ENCODE measurements at places on chromosomes 5 and 9.
A peak's percentile ranks its signal among the peaks of the same experiment; 100 is the strongest.

- no peak for DNase-seq
Measured at GRCh38 chr5:39531306-39531705, 106.5 kb upstream of the DAB2 start.

DNA sequence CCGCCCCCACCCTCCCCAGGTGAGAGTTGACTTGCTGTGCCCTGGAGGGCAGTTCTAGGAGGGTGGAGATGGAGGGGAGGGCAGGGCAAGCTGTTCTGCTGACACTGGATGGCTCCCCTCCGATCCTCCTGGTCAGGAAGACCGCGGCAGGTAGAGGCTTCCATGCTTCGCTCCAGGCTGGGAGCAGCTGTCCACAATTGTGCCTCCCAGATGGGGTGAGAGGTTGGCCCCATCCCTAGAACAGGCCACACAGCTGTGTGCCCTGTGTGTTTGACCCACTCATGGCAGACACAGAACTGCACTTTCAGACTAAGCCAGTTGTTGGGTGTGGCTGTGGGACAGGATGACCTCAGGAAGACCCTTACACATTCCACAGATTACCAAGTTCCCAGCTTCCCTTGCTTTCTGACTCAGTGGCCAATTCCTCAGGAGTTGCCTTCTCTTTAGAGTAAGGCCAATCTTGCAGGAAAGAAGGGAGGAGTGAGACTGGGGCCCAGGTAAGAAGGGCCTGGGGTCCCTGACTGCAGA lies 72.1 kb upstream of the HSPA9 start:
- DNase-seq: no peak

- peak; percentile 20 for DNase-seq
Measured at GRCh38 chr5:102666164-102666946, 88.8 kb upstream of the PAM start.

- DNase-seq: peak; percentile 91
Measured at GRCh38 chr5:73938280-73938937, 312.4 kb downstream of the ARHGEF28 start.

DNA sequence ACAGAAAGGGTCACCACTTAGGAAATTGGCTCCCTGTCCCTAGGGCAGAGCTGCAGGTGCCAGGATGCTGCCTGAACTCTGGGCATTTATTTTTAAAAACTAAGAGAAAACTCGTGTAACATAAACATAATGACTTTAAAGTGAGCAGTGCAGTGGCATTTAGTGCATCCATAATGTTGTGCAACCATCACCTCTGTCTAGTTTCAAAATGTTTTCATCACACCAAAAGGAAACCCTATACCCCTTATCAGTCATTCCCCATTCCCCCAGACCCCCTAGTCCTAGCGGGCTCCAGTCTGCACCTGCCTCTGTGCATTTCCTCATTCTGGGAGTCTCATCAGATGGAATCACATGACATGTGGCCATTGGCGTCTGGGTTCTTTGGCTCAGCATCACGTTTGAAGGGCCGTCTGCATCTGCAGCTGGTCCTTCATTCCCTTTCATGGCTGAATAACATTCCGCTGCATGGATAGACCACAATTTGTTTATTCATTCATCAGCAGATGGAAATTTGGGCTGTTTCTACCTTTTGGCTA lies 55.8 kb downstream of the NSG2 start:
- DNase-seq: no peak

- DNase-seq: no peak
Measured at GRCh38 chr9:125580701-125581286, 126.2 kb downstream of the MAPKAP1 start.

DNA sequence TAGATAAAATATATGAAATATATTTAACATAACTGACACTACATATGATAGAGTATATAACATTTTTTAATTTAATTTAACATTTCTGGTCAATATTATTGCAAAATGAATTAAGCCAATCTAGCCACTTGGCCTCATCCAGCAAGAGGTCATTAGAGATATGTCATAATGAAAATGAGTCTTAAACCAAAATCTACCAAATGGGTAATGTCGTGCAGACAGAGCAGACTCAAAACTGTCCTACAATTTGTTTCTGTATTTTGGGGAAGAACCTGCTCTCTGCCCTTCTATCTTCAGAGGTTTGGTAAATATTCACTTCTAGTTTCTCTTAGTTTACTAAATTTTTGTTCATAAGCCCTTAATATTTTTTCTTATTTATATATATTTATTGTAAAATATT lies 61.4 kb downstream of the ARHGEF28 start:
- no peak for DNase-seq

GRCh38 chr9:18061856-18062255 lies 412.1 kb upstream of the ADAMTSL1 start:
- DNase-seq: no peak

DNA sequence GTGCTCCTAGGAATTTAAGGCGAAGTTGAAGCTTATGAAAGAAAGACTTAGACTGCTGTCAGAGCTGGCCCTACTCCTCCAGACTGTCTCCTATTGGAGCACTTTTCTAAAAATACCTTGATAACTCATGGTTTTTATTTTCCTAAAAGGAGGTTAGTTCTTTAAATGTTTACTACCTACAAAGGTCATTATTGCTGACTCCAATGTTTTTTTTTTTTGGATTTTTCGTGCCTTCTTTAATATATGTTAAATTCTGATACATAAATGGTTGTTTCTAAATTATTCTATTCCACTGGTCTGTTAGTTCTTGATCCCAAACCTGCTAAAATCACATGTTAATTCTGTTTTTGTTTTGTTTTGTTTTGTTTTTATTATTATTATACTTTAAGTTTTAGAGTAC lies 227.6 kb upstream of the FTMT start:
- no peak for DNase-seq

DNA sequence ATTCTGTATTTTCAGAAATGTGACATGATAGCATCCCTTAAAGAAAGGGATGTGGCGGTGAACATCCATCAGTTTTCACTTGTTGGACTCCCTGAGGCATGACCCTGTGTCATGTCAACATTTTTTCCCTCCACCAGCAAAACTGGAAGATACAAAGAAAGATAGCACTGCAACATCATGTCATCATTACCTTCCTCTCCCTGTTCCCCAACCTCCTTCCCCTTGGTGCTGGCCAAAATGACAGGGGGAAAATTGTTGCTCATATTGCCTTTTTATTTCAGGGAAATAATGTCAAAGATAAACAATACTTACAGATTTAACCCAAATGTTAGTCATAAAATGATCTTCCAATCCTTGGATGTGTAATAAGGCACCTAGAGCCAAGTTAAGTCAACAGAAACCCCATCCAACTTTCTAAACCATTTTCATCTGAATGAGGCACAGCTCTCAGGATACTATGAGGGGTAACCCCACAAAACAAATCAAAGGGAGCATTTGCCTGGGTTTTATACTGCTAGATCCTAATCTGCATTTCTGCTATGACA lies 644.3 kb downstream of the ACTL7B start:
- no peak for DNase-seq

DNA sequence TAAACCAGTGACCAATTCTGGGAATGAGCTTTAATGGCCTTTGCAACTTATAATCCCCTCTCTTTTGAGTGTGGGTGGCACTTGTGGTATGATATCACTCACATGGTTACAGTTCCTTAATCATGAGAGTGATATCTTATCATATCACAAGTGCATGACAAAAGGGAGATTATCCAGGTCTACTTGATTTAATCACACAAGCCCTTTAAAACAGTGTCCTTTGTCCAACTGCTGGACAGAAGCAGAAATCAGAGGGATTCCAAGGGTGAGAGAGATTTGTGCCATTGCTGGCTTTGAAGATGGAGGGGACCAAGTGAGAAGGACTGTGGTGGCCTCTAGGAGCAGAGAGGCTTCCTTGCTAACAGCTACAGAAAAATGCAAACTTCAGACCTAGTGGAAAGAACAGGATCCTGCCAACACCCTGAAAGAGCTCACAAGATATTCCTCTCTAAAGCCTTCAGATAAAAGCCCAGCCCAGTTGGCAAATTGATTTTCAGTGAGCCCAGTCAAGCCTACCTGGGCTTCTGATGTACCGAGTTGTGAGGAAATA lies 279.0 kb upstream of the TLE4 start:
- DNase-seq: no peak

DNA sequence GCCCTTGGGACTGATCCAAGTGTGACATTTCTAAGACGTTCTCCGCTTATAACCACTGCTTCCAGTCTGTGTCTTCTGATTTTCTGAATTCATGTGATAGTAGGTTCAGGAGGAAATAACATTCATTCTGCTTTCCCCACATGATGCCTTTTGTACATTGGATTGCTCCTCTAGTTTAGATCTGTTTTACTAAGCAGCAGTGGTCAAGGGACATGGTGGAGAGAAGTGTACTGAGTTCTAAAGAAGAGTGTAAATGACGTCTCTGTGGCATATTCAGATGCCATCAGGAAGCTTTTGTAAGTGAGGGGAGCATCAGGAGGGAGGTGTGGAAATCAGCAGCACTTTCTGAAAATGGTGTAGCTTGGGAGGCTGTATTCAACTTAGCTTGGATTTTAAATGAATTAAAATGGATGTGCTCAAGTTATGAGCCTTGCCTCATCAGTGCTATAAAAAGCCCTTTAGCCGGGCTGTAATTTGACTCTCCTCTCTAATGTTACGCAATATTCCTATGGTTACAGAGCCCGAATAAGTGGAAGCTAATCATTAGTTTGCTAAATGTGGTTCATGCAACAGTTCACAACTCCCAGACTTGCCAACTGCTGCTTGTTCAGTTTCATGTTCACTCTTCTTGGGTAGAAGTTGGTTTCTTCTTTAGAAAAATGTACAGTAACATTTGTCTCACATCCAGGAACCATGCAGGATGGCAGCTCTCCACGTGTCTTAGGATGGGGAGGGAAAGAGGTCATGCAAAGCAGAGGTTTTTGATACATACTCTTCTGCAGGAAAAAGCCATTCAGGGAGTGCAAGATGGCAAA lies 281.3 kb downstream of the ARHGAP26 start:
- DNase-seq: peak; percentile 54

DNA sequence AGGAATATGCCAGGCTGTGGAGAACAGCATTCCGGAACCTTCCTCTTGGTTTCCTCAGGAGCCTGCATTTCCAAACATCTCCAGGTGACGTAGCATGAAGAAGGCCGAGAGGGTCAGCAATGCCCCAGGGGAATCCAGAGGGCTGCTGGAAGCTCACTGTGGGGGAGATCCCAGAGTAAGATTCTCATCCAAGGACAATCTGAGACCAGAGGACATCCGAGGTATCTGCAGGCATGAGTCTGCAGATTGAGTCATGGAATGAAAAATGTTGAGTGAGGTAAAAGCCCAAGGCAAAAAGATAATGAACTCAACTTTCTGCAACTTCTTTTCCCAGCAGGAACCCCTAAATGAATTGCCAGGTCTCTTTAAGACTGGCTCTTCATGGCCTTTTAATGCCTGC lies 73.5 kb downstream of the KIF4B start:
- peak; percentile 46 for DNase-seq

GRCh38 chr9:980640-981039 lies 4.2 kb downstream of the DMRT3 start:
- no peak for DNase-seq

DNA sequence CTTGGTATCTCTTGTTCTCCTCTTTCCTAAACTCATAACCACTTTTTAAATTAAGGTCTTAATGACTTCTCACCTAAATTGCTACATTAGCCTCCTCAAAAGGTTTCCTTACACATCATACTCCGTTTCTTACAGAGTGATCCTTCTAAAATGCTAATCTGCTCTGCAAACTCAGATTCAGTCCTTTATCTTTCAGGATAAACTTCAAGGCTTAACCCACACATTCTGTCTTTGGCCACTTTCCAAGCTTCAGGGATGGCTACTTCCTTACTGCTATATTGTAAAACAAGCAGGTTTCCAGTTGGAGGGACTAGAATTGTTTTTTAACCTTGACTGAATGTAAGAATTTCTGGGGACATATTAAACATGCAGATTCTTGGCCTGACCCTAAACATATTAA lies 105.5 kb upstream of the CHD1 start:
- no peak for DNase-seq

- DNase-seq: no peak
Measured at GRCh38 chr5:59234236-59234635, 651.4 kb downstream of the RAB3C start.

- DNase-seq: no peak
Measured at GRCh38 chr5:54981928-54982327, 3.5 kb downstream of the ESM1 start.

- DNase-seq: no peak
Measured at GRCh38 chr5:62084391-62084790, 221.6 kb upstream of the KIF2A start.

- DNase-seq: no peak
Measured at GRCh38 chr9:23717505-23717904, 108.5 kb downstream of the ELAVL2 start.

DNA sequence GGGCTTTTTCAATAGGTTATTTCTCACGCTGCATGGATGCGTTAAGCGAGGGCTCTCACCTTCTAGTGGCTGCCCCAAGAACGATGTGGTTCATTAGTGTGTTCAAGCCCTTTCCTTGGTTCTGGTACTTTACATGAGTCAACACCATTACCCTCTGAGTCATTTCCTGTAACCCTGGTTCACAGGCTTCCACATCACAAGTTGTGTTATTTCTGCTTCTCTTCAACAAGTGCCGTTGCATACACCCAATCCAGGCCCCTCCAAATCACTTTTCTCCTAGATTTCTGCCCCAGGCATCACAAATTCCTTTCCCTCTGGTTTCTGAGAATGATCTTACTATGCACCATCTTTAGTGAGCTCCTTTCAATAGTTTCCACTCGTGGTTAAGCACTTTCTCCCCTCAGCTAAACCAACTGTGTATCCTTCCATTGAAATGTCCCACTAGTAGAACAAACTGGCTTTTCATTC lies 69.5 kb upstream of the RAD23B start:
- peak; percentile 84 for DNase-seq

DNA sequence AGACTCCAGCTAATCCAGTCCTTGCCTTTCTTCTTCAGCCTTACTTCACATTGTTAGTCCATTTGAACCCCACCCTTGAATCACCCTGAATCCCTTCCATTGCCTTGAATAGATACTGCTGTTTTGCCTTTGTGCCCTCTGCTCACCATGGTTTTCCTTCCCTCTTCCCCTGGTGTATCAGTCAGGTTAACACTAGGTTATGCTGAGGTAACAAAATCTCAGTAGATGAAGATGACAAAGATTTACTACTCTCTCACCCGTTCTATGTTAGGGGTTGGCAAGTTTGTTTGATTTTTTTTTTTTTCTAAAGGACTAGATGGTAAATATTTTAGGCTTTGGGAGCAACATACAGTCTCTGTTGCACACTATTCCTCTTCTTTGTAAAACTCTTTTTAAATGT lies 3.3 kb upstream of the VLDLR start:
- no peak for DNase-seq

- no peak for DNase-seq
Measured at GRCh38 chr9:99511723-99512122, 289.6 kb downstream of the SEC61B start.

DNA sequence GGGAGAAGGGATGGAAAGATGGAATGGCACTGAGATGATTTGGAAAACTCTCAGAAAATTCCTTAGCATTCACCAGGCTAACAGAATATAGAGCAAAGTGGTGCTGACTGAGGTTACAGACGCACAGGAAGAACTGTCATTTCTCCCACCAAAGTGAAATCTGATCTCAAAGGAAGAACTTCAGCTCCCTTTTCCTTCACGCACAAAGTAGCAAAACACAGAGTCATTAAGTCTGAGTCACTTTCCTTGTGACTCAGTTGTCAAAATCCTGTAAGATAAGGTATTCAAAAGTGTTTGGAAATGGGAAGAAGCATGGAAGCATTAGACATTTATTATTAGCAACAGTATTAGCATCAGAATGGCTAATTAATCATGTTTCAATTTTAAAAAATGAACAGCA lies 11.7 kb downstream of the MPDZ start:
- peak; percentile 76 for DNase-seq

All from foreskin keratinocyte (primary cell).